ENCODE measurements at places on chromosomes 5 and 9.

- DNase-seq = no peak
These were observed 61.0 kb upstream of the C5orf58 start for GRCh38 chr5:170171811-170172210.

- no peak for DNase-seq
These were observed 125.1 kb upstream of the PHYKPL start for GRCh38 chr5:178357678-178358077.

DNA sequence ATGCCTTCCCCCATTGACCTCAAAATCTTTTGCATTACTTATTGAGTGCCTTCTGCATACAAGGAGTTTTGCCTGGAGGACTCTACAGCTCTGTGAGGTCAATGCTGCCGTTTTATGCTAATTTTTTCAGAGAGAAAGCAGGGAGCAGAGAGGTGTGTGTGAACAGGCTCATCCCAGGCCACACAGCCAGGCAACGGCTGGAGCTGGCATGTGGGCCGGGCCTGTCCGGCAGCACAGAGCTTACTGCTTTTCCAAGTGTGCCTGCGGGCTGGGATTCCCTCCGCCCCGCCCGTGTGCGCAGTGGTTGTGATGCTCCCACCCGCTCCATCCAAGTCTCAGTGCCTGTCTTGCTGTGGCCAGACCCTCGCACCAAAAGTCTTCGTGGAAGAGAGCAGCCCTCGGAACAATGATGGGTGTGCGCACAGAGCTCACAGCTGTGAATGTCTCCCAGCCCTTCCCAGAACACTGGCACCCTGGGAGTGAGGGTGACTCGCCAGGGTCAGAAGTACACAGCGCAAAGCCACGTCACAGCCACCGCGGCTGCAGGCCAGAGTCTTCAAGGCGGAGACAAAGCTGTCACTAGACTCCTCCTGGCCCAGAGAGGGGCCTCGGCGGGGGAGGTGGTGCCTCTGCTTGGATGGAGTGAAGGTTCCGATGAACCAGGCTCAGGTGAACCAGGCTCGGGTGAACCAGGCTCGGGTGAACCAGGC, 82.8 kb downstream of the COL5A1 start:
- DNase-seq = no peak

DNA sequence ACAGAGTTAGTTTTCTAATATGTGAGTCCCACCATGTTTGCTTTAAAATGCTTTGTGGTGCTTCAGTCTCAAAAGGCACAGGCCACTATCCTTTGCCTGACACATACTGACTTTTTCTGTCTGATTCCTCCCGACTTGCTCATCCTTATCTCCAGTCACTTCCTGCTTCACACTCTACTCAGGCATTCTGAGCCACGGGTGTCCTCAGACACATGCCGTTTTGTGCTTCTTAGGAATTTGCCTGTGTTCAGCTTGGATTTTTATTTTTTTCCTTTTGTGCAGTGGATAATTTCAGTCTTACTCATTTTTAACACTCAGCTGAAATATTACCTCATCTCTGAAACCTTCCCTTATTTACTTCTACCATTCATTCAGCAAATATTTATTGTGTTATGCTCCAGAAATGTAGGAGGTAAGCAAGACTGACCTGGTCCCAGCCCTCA, 54.1 kb downstream of the MAN2A1 start:
- no peak for DNase-seq

DNA sequence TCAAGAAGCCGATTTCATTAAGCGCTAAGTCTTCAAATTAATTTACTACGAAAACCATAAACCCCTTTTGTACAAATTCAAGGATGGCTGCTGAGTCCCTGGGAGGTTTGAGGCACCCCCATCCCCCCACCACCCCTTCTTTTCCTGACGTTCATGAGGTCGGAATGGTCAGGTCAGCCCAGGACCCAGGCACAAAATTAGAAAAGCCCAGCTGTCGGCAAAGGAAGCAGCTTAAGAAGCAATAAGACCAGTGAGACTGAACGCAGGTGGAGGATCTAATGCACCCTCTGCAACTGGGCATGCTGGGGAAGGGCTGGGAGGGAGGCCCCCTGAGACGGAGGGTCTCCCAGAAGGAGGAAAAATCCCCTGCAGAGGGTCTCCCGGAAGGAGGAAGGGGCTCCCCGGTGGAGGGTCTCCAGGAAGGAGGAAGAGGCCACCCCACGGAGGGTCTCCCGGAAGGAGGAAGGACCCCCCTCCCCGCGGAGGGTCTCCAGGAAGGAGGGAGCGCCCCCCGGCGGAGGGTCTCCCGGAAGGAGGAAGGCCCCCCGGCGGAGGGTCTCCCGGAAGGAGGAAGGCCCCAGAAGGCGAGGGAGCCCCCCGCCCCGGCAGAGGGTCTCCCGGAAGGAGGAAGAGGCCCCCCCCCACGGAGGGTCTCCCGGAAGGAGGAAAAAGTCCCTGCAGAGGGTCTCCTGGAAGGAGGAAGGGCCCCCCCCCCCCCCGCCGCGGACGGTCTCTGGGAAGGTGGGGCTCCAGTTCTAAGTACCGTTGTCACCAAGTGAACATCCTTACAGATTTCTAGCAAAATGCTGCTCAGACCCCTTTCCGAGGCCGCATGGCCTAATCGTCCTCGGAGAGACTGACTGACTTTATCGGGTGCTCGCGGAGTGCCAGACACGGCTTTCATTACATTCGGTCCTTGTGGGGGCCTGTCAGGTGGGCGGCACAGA, 74.4 kb upstream of the FCN1 start:
- DNase-seq = no peak

DNA sequence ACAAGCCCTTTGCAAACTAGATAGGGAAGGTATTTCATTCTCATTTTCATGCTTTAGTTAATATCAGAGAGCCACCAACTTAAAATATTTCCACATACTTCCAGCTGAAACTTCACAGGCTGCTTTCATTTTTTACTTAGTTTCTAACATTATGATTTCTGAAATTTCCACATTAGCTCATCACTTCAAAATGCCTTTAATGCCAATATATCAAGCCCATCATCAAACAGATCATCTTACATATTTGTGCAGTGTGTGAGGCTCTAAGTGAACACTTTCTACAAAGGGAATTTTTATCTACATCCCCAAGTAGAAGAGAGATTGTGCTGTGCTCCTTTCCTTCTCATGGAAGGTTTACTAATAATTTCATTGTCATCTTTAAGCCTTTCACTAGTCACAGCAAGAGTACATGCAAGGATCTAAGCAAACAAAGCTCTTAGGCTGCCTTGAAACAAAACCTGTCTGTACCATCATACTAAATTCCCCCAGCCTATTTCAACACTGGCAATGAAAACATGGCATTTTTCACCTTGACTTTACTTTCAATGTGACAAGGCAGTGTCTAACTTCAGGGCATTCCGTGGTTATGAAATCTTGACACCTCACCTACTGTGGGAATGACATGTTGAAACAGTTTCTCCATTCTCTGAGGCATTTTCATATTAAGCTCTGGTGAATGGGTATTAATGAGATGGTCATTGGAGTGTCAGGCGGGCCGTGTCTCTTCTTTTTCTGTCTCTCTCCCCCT, 45.4 kb downstream of the PPP2R2B start:
- DNase-seq = no peak

GRCh38 chr9:28206280-28206679, 633.0 kb upstream of the C9orf72 start:
- no peak for DNase-seq

Data from esophagus squamous epithelium (tissue), 5 donors.